ENCODE measurements at places on chromosomes 3 and 15.

DNA sequence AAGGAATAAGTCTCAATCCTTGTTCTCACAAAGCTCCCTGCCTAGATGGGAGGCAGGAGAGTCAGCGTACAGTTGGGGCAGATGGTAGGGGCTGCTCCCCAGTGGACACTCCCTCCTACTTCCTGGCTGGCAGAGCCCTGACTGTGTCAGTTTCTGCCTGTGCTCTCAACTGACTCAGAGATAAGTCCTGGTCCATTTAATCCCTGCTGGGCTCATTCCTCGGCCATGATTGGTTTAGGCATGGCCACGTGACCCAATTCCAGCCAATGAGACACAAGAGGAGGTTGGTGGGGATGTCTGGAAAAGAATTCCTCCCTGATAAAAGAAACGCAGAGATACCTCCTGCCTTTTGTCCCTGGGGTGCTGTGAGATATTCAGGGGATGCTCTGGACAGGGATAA lies 118.1 kb upstream of the SLC6A11 start:
- DNase-seq = no peak

GRCh38 chr3:182716114-182716688 lies 77.1 kb upstream of the ATP11B start:
- DNase-seq = no peak

DNA sequence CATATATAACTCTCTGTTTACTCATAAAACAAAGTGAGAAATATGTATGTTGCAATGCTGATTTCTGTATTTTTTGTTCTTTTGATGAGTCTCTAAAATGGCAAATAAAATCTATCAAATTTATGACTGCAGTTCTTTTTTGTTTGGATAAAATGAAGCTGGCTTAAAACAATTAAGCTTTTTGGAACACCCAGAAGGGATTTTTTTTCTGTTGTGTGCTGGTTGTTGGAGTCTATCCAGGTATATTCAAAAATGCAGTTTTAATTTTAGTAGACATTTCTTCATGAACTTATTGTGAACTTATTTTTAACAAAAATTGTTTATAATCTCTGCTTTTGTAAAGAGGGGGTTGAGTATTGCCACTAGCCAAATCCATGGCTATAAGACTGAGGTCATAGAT lies 405.5 kb downstream of the RAP2B start:
- DNase-seq = no peak

GRCh38 chr3:99659032-99659431 lies 20.6 kb downstream of the COL8A1 start:
- no peak for DNase-seq
